ENCODE measurements at places on chromosomes 1 and 21. TPM values are rescaled to one million over a fixed set of nuclear protein-coding genes. Genes with fewer than 3 reads are reported as not detected.
A peak's percentile ranks its signal among the peaks of the same experiment; 100 is the strongest.

The SEC16B gene
- 0.78 TPM for total RNA-seq

The BCAN gene
- 95.8 TPM for total RNA-seq

- no peak for DNase-seq
These were observed 9.1 kb upstream of the GPR88 start for GRCh38 chr1:100528871-100529270.

GRCh38 chr1:109938556-109938955 lies 27.9 kb downstream of the CSF1 start:
- DNase-seq, result no peak

- DNase-seq, result no peak
These were observed 159.2 kb downstream of the RUNX1 start for GRCh38 chr21:34889676-34890469.

- DNase-seq, result no peak
These were observed 115.6 kb downstream of the UCK2 start for GRCh38 chr1:165942927-165943597.

DNA sequence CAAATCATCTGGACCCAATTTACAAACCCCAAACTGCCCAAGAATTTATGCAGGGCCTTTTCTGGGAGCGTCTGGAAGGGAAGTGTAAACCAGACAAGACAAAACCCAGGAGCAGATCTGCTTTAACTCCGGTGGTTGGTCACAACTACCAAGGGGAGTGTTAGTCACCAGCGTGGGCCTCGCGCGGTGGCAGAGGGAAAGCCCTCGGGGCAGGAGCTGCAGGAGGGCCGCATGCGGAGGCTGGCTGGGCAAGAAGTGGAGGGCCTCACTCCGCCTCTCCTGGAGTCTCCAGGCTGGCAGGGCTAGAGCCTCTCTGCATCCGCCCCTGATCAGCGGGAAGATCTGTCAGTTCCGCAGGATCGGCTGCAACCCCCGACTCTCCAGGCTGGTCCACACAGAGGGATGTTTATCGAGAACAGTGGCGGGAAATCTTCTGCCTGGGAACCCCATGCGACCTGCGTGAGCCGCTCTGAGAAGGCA lies 2.0 kb downstream of the COL24A1 start:
- no peak for DNase-seq

GRCh38 chr1:162878000-162878596 lies 17.1 kb upstream of the CCDC190 start:
- DNase-seq, result peak; percentile 20

GRCh38 chr1:84859866-84860265 lies 33.1 kb downstream of the LPAR3 start:
- no peak for DNase-seq
